DMS53 (cell line): ENCODE measurements at places on chromosomes 3 and 15.

DNA sequence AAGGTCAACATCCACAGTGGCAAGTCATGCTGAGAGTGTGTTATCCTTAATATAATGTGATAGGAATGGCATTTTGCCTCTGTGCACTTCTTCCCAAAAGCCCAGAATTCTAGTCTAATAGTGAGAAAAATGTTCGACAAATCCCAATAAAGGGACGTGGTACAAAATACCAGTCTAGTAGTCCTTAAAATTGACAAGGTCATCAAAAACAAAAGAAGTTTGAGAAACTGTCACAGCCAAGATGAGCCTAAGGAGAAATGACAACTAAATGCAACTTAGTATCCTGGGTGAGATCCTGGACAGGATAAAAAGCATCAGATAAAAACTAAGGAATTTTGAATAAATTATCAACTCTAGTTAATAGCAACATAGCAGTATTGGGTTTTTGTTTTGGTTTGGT lies 14.4 kb upstream of the ATP13A4 start:
- DNase-seq = no peak

GRCh38 chr3:17047162-17047561 lies 162.4 kb downstream of the PLCL2 start:
- DNase-seq = no peak

DNA sequence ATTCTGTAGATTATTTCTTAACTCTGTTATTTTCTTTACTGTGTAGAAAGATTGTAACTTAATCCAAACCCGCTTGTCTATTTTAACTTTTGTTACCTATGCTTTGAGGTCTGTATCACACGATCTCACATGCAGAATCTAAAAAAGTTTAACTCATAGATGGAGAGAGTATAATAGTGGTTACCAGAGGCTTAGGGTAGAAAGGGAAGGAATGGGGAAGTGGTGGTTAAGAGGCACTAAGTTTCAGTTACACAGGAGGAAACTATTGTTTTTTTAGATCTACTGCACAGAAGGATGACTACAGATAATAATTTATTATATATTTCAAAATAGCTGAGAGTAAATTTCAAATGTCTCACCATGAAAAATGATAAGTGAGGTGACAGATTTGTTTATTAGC lies 515.2 kb downstream of the RSL24D1 start:
- no peak for DNase-seq

DNA sequence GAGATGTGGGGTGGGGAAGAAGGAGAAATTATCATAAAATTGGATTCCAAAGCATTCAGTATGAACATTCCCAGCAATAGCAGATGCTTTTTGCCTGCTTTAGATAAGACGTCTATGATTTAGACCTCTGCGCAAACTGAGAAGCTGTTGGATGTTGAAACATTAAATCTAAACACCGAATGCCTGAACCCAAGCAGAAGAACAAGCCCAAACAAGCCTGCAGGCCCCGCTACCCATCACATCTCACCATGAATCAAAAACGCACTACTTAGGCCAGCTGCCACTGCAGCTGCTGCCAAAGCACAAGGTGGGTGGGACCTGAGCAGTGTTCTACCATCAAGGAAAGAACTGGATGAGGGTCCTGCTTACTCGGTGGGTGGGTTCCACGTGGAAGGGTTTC lies 24.4 kb upstream of the THBS1 start:
- DNase-seq = no peak

- DNase-seq = no peak
Measured at GRCh38 chr3:4678320-4678719, 185.2 kb downstream of the ITPR1 start.

- peak; percentile 90 for DNase-seq
Measured at GRCh38 chr3:167467848-167468611, 5.8 kb downstream of the SERPINI2 start.

- DNase-seq = peak; percentile 82
Measured at GRCh38 chr3:11236588-11237461, 35.4 kb upstream of the ATG7 start.

- DNase-seq = peak; percentile 56
Measured at GRCh38 chr15:81170511-81170910, 26.2 kb upstream of the IL16 start.

DNA sequence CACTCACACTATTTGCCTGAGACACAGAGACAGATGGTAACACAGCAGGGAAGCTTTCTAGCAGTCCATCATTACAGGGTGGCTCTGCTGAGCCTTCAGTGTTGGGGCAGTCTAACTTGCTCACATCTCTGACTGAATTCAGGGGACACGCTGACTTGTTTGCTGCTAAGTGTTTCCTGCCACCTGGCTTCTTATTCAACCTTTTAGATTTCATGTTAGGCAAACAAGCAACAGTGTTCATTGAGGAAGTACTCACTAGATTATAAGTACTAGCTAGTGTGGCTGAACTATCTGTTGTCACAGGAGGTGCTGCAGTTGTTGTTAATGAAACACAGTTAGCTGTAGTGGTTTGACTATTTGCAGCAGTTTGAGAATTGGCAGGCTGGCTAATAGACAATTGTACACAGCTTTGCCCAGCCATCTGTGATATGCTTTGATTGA lies 37.3 kb downstream of the USF3 start:
- DNase-seq = peak; percentile 80

- no peak for DNase-seq
Measured at GRCh38 chr3:143001034-143001368, 369 bp upstream of the U2SURP start.

- no peak for DNase-seq
Measured at GRCh38 chr15:98413933-98414546, 234.3 kb upstream of the IGF1R start.

GRCh38 chr3:94114666-94115065 lies 51.8 kb downstream of the NSUN3 start:
- no peak for DNase-seq

DNA sequence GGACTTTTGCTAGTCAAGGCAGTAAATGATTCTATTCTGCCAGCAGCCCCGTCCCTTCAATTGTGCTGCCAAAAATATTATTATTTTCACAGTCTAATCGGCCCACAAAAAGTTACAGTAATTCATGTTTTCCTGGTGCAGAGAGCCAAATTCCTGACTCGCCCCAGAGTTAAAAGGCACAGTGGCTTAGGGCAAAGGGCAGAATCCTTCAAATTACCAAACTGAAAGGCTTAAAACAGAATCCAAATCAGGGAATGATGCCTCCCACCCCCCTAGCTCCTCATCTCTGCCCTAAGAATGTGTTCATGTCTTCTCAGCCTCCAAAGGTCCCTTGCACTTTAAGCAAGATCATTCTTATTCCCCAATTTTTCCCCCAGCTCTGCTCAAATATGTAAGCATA lies 477.8 kb upstream of the PROK2 start:
- DNase-seq = no peak

DNA sequence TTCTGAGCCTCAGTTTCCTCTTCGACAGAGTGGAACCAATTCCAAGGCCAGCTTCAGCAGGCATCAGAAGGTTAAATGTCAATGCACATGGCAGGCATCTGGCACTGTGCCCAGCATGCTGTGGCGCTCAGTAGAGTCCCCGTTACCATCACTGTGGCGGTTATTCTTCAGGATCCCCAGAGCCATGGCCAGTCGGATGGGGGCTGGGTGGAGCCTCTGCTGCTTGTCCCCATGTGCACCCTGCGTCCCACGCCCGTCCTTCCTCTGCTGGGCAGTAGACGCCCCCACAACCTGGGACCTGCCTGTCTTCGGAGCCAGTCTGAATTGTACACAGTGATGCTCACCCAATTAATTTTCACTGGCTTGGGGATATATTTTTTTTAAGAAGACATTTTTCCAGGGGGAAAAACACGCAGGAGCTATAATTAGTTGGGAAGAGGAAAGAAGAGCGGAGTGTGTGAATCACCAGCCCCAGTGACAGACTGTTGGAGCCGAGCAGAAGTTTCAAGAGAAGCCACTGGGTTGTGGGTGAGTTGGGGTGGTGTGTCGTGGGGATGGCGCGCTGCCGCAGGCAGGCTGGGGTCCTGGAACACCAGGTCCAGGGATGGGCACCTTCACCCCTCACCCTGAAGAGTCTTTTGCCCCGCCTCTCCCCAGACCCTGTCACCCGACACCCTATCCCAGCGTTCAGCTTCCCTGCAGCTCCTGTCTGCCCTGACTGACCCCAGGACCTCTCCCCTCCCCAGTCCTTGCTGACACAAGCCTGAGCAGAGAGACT lies 26.8 kb upstream of the RPL29 start:
- no peak for DNase-seq

DNA sequence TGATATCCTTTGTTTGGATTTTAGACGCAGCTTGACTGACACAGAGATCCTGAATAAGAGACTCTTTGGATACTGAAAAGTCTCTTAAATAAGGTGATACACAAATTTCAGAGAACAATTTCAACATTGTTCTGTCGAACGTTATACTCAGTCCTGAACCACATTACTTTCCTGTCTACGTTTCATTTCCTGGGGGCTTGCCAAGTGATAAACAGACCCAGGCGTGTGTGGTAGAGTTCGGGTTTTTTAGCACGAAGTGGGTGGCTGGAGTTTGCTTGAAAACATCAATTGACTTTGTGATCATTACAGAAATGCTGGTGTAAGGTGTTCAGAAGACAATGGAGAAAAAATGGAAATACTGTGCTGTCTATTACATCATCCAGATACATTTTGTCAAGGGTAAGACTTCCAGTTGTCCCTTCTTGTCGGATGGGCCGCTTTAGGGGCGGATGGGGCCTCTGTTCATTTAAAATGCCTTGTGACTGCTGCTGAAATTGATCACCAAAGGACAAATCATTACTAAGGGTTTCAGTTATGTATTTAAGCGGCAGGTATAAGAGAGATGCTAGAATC lies at the start of gene CD96:
Gene CD96, plus strand, starts transcription at position 287 of the 573 bp plus-strand sequence. Its CDS starts 52 bp downstream, at position 339.
- no peak for DNase-seq

- DNase-seq = peak; percentile 31
Measured at GRCh38 chr3:71066356-71066755, 517.2 kb downstream of the FOXP1 start.

DNA sequence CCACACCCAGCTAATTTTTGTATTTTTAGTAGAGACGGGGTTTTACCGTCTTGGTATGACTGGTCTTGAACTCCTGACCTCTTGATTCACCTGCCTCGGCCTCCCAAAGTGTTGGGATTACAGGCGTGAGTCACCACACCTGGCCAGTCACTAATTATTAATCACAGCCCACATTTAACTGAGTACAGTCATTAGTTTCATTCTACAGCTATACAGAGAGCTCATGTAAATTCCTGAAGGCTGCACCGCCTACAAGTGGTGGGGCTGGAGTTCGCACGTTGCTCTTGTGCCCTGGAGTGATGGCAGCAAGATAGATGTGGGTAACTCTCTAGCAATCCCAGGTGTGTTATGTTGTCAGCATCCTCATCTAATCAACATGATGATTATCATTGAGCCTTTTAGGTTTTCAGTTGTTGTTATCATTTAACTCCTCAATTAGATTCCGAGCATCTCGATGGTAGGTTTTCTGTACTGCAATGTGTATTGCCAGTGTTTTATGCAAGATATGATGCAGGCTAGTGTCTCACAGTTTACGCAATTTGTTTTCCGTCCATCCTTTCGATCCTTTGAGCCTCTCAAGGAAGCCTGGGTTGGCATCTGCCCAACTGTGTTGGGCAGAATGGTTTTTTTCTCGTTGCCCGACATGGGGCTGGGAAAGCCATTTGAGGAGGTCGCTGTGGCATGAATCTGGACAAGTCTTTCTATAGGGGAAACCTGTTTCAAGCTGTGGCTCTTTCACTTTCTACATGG lies 216.3 kb downstream of the LPP start:
- no peak for DNase-seq

DNA sequence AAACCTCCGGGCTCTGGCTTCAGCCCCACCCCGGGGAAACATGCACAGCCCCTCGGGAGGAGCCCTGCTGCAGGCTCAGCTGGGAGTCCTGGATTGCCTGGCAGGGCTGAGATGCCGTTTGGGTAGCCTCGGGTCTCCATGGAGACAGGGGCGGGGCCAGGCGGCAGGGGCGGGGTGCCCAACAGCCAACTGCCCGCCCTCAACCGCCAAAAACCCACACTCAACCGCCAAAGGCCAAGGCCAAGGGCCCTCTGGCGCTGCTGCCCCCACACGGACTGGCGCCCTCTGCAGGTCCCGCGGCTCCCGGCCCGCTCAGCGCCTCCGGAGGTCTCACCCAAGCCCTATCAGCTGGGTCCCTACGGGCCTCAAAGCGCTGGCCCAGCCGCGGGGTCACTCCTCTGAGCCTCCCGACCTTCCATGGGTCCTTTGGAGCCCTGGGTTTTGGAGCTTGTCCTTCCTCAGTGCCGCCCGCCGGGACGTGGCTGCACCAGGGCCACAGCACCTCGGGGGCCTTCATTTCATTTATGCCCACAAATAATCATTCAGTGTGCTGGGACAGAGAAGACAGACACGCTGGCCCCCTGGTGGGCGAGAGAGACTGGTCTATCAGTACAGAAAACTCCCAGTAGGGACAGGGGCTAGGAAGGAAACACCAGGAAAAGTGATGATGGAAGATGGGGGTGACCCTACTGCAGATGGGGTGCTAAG lies 33.5 kb upstream of the ACAD9 start:
- peak; percentile 88 for DNase-seq

- no peak for DNase-seq
Measured at GRCh38 chr15:28456476-28457395, 76.0 kb downstream of the GOLGA8G start.

GRCh38 chr15:52717924-52718323 lies 38.7 kb upstream of the ATOSA start:
- DNase-seq = no peak

DNA sequence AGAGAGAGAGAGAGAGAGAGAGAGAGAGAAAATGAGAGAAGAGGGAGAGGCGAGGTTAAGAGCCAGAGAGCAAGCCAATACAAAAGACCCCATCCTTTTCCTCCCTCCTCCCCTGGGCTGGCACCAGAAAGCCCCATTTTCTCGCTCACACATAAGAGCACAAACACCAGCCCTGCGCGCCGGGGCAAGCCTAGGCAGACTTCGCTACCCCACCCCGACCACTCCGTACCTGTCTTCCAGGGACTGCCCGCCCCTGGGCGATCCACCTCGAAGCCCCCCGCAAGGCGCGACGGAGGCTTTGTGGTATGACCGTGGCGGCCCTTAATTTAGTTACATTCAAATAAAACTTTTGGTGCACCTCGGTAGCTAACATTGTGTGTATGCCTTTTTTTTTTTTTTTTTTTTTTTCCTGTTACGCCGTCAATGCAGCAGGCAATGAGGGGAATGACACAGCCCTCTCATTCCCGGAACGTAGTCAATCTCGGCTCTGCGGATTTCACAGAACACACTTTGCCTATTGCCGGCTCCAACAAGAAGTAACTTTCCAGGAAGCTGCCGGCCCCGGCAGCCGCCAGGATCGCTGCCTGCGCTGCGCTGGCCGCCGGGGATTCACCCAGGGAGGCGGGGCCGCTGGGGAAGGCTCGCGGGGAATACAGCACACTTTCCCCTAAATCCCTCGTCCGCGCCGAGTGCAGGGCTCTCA lies 7.7 kb downstream of the BCL6 start:
- no peak for DNase-seq

GRCh38 chr15:70778258-70779076 lies 15.1 kb upstream of the UACA start:
- peak; percentile 27 for DNase-seq
